ENCODE measurements at places on chromosomes 4 and X. TPM values are rescaled to one million over a fixed set of nuclear protein-coding genes. Genes with fewer than 3 reads are reported as not detected.

Gene CFAP99
- not detected for total RNA-seq

Gene ALAS2
- total RNA-seq = not detected

Gene CFP
- total RNA-seq = 4.4 TPM

Gene RHOXF1
- not detected for total RNA-seq

DNA sequence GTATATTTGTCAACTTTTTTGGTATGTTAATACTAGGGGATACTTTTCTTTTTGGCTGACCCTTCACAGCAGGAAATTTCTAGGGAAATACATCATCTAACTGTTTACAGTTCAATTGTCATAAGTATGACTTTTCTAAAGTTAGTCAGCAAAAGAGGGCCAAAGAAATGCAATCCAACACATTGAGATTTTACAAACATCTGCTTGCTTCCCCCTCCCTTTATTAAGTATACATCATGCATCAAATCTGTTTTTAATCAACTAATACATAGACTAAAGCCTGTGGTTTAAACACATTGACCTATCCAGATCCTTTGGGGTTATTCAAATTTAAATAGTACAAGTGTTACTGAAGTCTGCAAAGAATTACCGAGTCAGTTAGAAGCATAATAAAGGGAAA is 93.9 kb downstream of the MID1 start:
- no peaks in the 10 kb centered on the region for H3K4me1 ChIP-seq
- no peaks in the 10 kb centered on the region for H3K27me3 ChIP-seq
- H3K27ac ChIP-seq = no peak overlapping the region
- no peaks in the 10 kb centered on the region for H3K36me3 ChIP-seq
- H3K4me3 ChIP-seq = no peak overlapping the region

DNA sequence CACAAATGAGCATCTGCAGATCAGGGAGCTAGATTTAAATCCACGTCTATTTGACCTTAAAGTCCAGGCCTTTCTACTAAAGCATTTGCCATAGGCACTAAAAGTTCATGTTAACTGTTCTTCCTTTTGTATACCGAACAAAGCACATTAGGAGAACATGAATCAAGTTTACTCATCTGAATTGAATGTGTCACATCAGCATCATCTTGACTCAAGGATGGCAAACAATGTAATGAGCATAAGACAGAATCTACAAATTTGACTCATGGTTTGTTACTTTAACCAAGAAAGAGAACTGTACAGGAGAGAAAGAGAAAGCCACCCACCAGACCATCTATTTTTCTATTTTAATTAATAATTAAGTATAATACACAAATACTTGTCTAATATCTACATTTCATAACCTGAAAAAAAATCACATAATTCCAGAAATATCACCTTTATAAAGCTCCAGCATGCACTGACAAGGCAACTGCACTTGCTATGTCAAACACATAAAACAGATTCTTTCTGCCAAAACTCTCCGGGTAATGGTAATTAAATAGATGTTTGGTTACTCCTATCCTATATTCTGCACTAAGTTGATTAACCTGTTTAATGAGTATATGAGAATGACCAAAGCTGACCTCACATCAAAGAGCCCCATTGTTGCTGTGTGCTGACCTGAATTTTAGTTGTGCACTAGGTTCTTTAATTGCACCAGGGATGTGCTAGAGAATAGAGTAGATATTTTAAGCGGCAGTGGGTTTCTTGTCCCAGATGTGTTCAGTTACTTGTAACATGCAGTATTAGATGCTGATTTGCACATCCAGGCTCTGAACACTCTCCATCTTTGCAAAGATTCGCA is 42.5 kb upstream of the LEF1 start:
- no peaks in the 10 kb centered on the region for H3K4me1 ChIP-seq
- no peaks in the 10 kb centered on the region for H3K36me3 ChIP-seq
- no peaks in the 10 kb centered on the region for H3K27me3 ChIP-seq
- H3K27ac ChIP-seq = no peak overlapping the region
- DNase-seq = no peak

GRCh38 chr4:77893451-77893850 is 30.8 kb downstream of the MRPL1 start:
- peaks cover 5% of the 10 kb centered on the region for H3K4me1 ChIP-seq
- peaks cover 63% of the 10 kb centered on the region for H3K36me3 ChIP-seq
- no peaks in the 10 kb centered on the region for H3K27me3 ChIP-seq

GRCh38 chr4:3386526-3386925 is 55.2 kb upstream of the HGFAC start:
- H3K27me3 ChIP-seq = peaks cover 6% of the 10 kb centered on the region
- peaks cover 12% of the 10 kb centered on the region for H3K4me1 ChIP-seq
- H3K27ac ChIP-seq = no peak overlapping the region
- H3K4me3 ChIP-seq = no peak overlapping the region
- H3K36me3 ChIP-seq = no peaks in the 10 kb centered on the region

DNA sequence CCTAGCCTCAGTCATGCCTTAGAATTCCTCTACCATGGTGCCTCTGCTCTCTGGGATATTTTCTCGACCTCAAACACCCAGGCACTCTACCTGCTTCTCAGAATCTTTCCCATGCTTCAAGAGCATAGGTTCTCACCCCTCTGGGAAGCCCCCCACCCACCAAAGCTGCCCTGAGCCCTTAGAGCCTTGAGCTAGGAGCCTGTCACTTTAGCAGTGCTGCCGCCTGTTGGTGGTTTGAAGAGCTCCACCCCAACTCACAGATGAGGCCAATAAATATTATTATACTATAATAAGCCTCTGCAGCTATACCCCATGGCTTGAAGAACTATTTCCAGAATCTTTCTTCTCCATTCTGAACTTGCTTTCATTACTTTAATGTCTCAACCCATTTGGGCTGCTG is 109.7 kb downstream of the RTL5 start:
- H3K27me3 ChIP-seq = peaks cover 32% of the 10 kb centered on the region
- H3K36me3 ChIP-seq = no peaks in the 10 kb centered on the region
- H3K27ac ChIP-seq = no peak overlapping the region
- DNase-seq = no peak

GRCh38 chr4:113086172-113086695 is 36.8 kb downstream of the ANK2 start:
- no peaks in the 10 kb centered on the region for H3K4me1 ChIP-seq
- H3K36me3 ChIP-seq = no peaks in the 10 kb centered on the region
- no peak overlapping the region for H3K4me3 ChIP-seq
- no peak for DNase-seq
- no peaks in the 10 kb centered on the region for H3K27me3 ChIP-seq
- H3K27ac ChIP-seq = no peak overlapping the region

GRCh38 chrX:115419069-115419468 is 129.6 kb downstream of the LUZP4 start:
- DNase-seq = no peak
- H3K27ac ChIP-seq = no peak overlapping the region
- H3K4me1 ChIP-seq = no peaks in the 10 kb centered on the region
- no peaks in the 10 kb centered on the region for H3K36me3 ChIP-seq

GRCh38 chr4:76654791-76655190 is 219.8 kb downstream of the SHROOM3 start:
- no peaks in the 10 kb centered on the region for H3K36me3 ChIP-seq
- H3K4me3 ChIP-seq = no peak overlapping the region
- H3K4me1 ChIP-seq = no peaks in the 10 kb centered on the region
- H3K27ac ChIP-seq = no peak overlapping the region
- no peaks in the 10 kb centered on the region for H3K27me3 ChIP-seq

- DNase-seq = no peak
- no peak overlapping the region for H3K4me3 ChIP-seq
- H3K36me3 ChIP-seq = no peaks in the 10 kb centered on the region
- peaks cover 2% of the 10 kb centered on the region for H3K4me1 ChIP-seq
These were observed 20.6 kb downstream of the ATP10D start for GRCh38 chr4:47505666-47506065.

- H3K4me3 ChIP-seq = no peak overlapping the region
- no peaks in the 10 kb centered on the region for H3K36me3 ChIP-seq
- no peaks in the 10 kb centered on the region for H3K4me1 ChIP-seq
- H3K27me3 ChIP-seq = no peaks in the 10 kb centered on the region
These were observed 154.7 kb upstream of the BOD1L1 start for GRCh38 chr4:13782231-13782630.

GRCh38 chr4:154205471-154205870 is 286.1 kb downstream of the DCHS2 start:
- H3K27ac ChIP-seq = no peak overlapping the region
- no peak overlapping the region for H3K4me3 ChIP-seq
- H3K36me3 ChIP-seq = no peaks in the 10 kb centered on the region
- H3K4me1 ChIP-seq = no peaks in the 10 kb centered on the region

DNA sequence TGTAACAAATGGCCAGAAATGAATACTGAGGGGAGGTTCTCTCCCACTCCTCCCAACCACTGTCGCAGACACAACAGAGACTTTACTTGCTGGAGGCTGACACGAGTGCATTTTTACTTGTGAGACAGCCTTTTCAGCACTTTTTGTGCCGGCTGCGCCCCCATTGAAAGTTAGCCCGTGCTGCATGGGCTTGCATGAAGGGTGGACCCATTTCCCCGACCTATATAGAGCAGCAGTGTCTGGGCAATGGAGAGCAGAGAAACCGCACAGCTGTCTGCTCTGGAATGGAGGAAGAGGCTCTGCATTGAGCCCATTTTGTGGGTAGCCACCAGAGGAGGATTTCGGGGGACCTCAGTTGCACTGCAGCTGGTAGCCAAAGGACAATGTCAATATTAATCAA is 208.8 kb downstream of the UGT8 start:
- H3K4me3 ChIP-seq = no peak overlapping the region
- no peaks in the 10 kb centered on the region for H3K4me1 ChIP-seq
- H3K27me3 ChIP-seq = peaks cover 2% of the 10 kb centered on the region
- no peak overlapping the region for H3K27ac ChIP-seq
- H3K36me3 ChIP-seq = no peaks in the 10 kb centered on the region

- no peaks in the 10 kb centered on the region for H3K36me3 ChIP-seq
- no peak overlapping the region for H3K27ac ChIP-seq
- no peak for DNase-seq
- peaks cover 3% of the 10 kb centered on the region for H3K27me3 ChIP-seq
These were observed 94.6 kb downstream of the PPP2R2C start for GRCh38 chr4:6377626-6378492.

DNA sequence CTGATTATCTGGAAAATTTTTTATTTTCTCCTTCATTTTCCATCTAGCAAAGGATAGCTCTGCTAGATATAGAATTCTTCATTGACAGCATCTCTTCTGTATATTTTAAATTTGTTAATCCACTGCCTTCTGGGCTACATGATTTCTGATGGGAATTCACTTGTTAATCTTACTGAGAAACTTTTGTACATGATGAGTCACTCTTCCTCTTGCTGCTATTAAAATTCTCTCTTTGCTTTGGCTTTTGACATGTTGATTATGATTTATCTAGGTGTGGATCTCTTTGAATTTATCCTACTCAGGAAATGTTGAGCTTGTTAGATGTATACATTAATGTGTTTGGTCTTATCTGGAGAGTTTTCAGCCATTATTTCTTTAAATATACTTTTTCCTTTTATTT is 27.5 kb downstream of the OR13H1 start:
- H3K4me1 ChIP-seq = no peaks in the 10 kb centered on the region
- H3K27me3 ChIP-seq = no peaks in the 10 kb centered on the region
- DNase-seq = no peak
- no peak overlapping the region for H3K27ac ChIP-seq
- H3K4me3 ChIP-seq = no peak overlapping the region

GRCh38 chrX:38882894-38883626 is 81.8 kb downstream of the MID1IP1 start:
- peaks cover 13% of the 10 kb centered on the region for H3K4me1 ChIP-seq
- no peak overlapping the region for H3K4me3 ChIP-seq

- no peaks in the 10 kb centered on the region for H3K36me3 ChIP-seq
- H3K4me3 ChIP-seq = no peak overlapping the region
- H3K27ac ChIP-seq = no peak overlapping the region
- H3K27me3 ChIP-seq = peaks cover 4% of the 10 kb centered on the region
- no peaks in the 10 kb centered on the region for H3K4me1 ChIP-seq
These were observed 145.0 kb upstream of the DGKK start for GRCh38 chrX:50615570-50616158.

GRCh38 chr4:120858776-120859175 is 63.8 kb downstream of the PRDM5 start:
- H3K27me3 ChIP-seq = peaks cover 2% of the 10 kb centered on the region
- H3K4me3 ChIP-seq = no peak overlapping the region
- H3K27ac ChIP-seq = no peak overlapping the region

DNA sequence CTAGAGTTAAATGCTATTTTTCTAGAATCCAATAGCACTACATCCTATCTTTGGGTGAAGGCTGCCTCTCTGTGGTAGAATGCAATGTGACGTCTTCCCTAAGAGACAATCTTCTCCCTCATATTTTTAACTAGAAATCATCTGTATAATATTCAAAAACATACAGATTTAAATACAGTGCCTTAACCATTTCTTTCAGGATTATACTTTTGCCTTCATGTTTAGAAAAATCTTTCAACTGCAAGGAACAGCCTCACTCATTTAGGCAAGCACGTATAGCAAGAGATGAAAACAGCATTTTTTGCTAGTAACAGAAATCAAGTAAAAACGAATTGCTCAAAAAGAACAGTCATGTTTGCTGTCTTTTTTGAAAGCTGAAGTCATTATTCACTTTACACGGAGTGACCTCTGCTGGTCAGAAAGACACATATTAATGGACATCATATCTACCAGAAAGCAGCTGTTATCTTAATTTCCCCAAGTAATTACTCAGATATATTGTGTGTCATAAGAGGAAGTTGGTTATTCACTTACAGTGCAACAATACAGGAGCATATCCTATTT is 422.3 kb downstream of the STPG2 start:
- no peaks in the 10 kb centered on the region for H3K4me1 ChIP-seq
- H3K27ac ChIP-seq = no peak overlapping the region
- H3K27me3 ChIP-seq = no peaks in the 10 kb centered on the region
- DNase-seq = no peak
- no peak overlapping the region for H3K4me3 ChIP-seq
- no peaks in the 10 kb centered on the region for H3K36me3 ChIP-seq
